Activated CD4-positive, alpha-beta T cell treated with anti-CD3 and anti-CD28 coated beads, Interleukin-2, amount 10 ng/mL, durations not matched to agents 24 days and 14 days (primary cell): ENCODE measurements at places on chromosomes 4 and X.
A peak's percentile ranks its signal among the peaks of the same experiment; 100 is the strongest.

DNA sequence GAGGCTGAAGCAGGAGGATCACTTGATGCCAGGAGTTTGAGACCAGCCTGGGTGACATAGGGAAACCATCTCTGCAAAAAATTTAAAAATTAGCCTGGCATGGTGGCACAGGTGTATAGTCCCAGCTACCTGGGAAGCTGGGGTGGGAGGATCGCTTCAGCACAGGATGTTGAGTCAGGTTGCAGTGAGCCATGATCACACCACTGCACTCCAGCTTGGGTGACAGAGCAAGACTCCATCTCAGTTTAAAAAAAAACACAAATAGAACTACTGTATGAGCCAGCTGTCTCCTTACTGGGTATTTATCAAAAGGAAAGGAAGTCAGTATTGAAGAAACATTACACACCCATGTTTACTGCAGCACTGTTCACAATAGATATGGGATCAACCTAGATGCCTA, 138.7 kb downstream of the RAP1GDS1 start:
- H3K27me3 ChIP-seq = no peaks in the 10 kb centered on the region
- H3K4me1 ChIP-seq = peaks cover 5% of the 10 kb centered on the region
- H3K36me3 ChIP-seq = peaks cover 26% of the 10 kb centered on the region
- no peak overlapping the region for H3K27ac ChIP-seq
- DNase-seq = no peak
- no peak overlapping the region for H3K4me3 ChIP-seq

- no peak overlapping the region for H3K4me3 ChIP-seq
- peaks cover 3% of the 10 kb centered on the region for H3K27me3 ChIP-seq
- no peak for DNase-seq
- H3K4me1 ChIP-seq = peaks cover 6% of the 10 kb centered on the region
- peak overlapping the region; percentile 57 for H3K27ac ChIP-seq
These were observed 10.6 kb downstream of the CENPVL3 start for GRCh38 chrX:51608126-51608525.

GRCh38 chr4:108619372-108620100, 840 bp upstream of the RPL34 start:
- H3K36me3 ChIP-seq = peaks cover 68% of the 10 kb centered on the region
- H3K27me3 ChIP-seq = no peaks in the 10 kb centered on the region
- peak; percentile 83 for DNase-seq
- peak overlapping the region; percentile 96 for H3K27ac ChIP-seq

DNA sequence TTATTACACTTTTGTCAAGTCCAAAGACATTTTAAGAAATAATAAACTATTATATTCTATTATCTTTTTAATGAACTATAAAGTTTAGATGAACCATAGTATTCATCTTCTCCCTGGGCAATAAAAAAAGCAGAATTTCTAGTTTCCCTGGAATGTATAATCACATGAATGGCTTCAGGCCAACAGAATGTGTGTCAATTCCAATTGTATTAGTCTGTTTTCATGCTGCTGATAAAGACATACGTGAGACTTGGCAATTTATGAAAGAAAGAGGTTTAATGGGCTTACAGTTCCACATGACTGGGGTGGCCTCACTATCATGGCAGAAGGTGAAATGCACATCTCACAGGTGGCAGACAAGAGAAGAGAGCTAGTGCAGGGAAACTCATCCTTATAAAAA, 70.7 kb upstream of the ANXA10 start:
- H3K27ac ChIP-seq = no peak overlapping the region
- no peaks in the 10 kb centered on the region for H3K36me3 ChIP-seq
- no peak overlapping the region for H3K4me3 ChIP-seq
- no peak for DNase-seq
- no peaks in the 10 kb centered on the region for H3K27me3 ChIP-seq
- H3K4me1 ChIP-seq = no peaks in the 10 kb centered on the region

DNA sequence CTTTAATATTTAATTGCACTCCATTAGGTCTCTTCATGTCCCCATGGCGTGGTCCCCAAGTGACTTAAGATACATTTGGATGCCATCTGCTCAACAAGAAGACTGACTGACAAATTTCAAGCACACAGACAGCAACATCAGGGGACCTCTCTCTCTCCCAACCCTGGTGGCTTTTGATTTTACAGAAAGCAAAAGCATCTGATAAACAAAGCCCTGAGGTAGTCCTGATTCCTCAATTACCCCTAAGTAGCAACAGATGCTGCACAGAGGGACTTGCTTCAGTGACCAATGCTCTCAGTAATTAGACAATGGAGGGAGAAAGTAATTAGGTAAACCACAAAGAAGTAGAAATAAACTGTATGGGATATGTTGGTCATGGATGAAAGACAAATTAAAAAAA, 426.4 kb downstream of the INPP4B start:
- no peak overlapping the region for H3K4me3 ChIP-seq
- peaks cover 26% of the 10 kb centered on the region for H3K4me1 ChIP-seq
- no peaks in the 10 kb centered on the region for H3K27me3 ChIP-seq
- no peak overlapping the region for H3K27ac ChIP-seq

GRCh38 chrX:153875391-153876111, 10.4 kb downstream of the L1CAM start:
- no peak overlapping the region for H3K27ac ChIP-seq
- DNase-seq = peak; percentile 93
- H3K27me3 ChIP-seq = peaks cover 17% of the 10 kb centered on the region
- no peaks in the 10 kb centered on the region for H3K36me3 ChIP-seq
- H3K4me3 ChIP-seq = no peak overlapping the region
- H3K4me1 ChIP-seq = peaks cover 18% of the 10 kb centered on the region

DNA sequence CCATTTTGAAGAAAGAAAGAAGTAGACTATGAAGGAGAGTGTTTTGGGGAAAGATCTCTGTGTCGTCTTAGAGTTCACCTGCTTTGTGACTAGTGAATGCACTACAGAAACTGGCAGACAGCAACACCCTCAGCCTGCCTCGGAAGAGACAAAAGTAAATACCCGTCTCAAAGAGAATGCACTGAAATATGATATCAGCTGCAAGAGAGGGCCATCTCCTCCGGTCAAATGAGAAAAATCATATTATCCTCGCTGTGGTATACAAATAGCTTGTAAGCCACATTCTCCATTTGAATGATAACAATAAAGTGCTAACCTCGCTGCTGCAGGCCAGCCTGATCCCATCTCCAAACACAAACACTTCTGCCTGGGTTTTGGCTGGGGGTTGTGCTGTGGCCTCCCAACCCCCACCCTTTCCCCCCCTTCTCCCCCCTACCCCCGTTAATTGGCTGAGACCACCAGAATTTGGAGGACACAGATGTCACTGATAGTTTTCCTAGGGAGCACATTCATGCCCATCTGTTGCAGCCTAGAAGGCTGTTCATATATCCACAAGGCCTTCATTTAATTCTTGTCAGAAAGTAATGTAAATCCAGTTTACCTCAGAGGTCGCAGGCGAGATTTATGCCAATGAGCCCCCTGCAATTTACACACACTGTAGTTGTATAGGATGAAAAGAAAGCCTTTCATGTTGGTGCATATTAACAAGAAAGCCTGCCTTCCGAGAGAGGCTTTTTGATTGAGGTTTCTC, 46.3 kb downstream of the ALPK1 start:
- no peaks in the 10 kb centered on the region for H3K4me1 ChIP-seq
- H3K27ac ChIP-seq = no peak overlapping the region
- H3K27me3 ChIP-seq = no peaks in the 10 kb centered on the region
- no peak overlapping the region for H3K4me3 ChIP-seq
- no peak for DNase-seq
- H3K36me3 ChIP-seq = peaks cover 1% of the 10 kb centered on the region
